ENCODE measurements at places on chromosomes 16 and 17.

- H3K36me3 ChIP-seq, result no peaks in the 10 kb centered on the region
- H3K4me1 ChIP-seq, result no peaks in the 10 kb centered on the region
- no peak overlapping the region for H3K27ac ChIP-seq
- DNase-seq, result no peak
- H3K4me3 ChIP-seq, result no peak overlapping the region
Measured at GRCh38 chr17:278676-279059, 73.9 kb downstream of the RPH3AL start.

DNA sequence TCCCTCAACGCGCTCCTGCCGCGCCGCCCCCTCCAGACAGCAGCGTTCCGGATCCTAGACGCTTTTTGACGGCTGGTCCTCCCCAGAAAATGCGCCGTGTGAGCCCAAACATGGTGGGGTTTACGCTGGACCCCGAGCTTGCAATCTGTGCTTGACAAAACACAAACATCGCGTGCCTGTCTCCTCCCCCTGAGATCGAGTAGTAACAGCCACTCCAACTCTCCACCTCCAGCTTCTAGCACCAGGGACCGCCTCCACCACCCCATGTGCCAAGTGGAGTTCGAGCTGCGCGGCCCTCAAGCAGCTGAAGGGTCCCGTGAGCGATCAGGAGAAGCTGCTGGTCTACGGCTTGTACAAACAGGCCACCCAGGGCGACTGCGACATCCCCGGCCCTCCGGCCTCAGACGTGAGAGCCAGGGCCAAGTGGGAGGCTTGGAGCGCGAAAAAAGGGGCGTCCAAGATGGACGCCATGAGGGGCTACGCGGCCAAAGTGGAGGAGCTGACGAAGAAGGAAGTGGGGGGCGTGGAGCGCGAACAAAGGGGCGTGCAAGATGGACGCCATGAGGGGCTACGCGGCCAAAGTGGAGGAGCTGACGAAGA is 656 bp upstream of the GEMIN4 start:
- peaks cover 10% of the 10 kb centered on the region for H3K4me1 ChIP-seq
- peak overlapping the region; percentile 57 for H3K27ac ChIP-seq
- no peaks in the 10 kb centered on the region for H3K27me3 ChIP-seq
- peak; percentile 49 for DNase-seq
- peaks cover 13% of the 10 kb centered on the region for H3K36me3 ChIP-seq

- no peaks in the 10 kb centered on the region for H3K27me3 ChIP-seq
- H3K36me3 ChIP-seq, result peaks cover 23% of the 10 kb centered on the region
- no peak for DNase-seq
- no peak overlapping the region for H3K4me3 ChIP-seq
- H3K4me1 ChIP-seq, result peaks cover 15% of the 10 kb centered on the region
- H3K27ac ChIP-seq, result no peak overlapping the region
Measured at GRCh38 chr17:60077226-60077625, 1.5 kb downstream of the HEATR6 start.

DNA sequence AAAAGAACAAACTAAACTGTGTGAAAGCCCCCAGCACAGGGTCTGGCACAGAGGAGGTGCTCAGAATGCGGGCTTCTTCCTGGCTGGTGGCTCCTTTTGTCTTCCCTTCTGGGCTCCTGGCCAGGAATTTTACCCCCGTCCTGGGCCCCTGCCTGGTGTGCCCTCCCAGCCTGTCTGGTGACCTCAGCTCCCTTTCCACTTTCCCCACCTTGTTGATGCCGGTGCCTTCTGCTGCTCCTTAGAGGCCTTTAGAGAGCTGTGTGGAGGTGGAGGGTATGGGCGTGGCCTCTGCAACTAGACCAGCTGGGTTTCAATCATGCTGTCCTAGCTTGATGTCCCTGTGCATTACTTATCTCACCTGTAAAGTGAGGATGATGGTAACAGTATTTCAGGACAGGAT is 16.8 kb downstream of the PIRT start:
- H3K36me3 ChIP-seq, result no peaks in the 10 kb centered on the region
- no peak overlapping the region for H3K4me3 ChIP-seq
- H3K4me1 ChIP-seq, result no peaks in the 10 kb centered on the region
- no peak overlapping the region for H3K27ac ChIP-seq
- H3K27me3 ChIP-seq, result no peaks in the 10 kb centered on the region

DNA sequence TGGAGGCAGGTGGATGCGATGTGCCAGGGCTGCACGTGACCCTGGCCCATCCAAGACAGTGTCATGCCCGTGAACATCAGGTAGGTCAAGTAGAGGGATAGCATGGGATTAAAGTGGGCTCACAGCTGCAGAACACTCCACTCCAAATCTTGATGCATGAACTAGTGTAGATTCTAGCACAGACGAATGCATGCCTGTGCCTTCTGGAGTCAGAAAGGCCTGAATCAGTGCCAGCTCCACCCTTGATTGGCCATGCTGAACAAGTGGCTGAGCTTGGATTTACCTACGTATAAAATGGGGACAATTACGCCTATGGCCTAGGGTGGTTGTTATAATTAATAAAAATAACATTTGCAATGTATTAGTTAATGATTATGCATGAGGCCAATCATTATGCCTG is 10.6 kb downstream of the IRX3 start:
- H3K27me3 ChIP-seq, result peaks cover 21% of the 10 kb centered on the region
- no peak for DNase-seq
- no peaks in the 10 kb centered on the region for H3K4me1 ChIP-seq
- no peak overlapping the region for H3K27ac ChIP-seq
- no peaks in the 10 kb centered on the region for H3K36me3 ChIP-seq

GRCh38 chr16:17470908-17471718 is at the start of gene XYLT1:
Gene XYLT1 (minus strand): TSS chr16:17470960. CDS start chr16:17470796, 164 bp downstream.
- H3K4me3 ChIP-seq, result peak within 1 kb of the TSS; percentile 70
- peak; percentile 94 for DNase-seq
- no peaks in the 10 kb centered on the region for H3K36me3 ChIP-seq
- H3K4me1 ChIP-seq, result peaks cover 13% of the 10 kb centered on the region
- H3K27ac ChIP-seq, result peak within 1 kb of the TSS; percentile 48
- no peaks in the 10 kb centered on the region for H3K27me3 ChIP-seq

GRCh38 chr16:24523569-24523968 is 15.8 kb upstream of the RBBP6 start:
- H3K4me1 ChIP-seq, result peaks cover 5% of the 10 kb centered on the region
- no peak overlapping the region for H3K4me3 ChIP-seq
- H3K27me3 ChIP-seq, result peaks cover 2% of the 10 kb centered on the region
- DNase-seq, result no peak
- no peaks in the 10 kb centered on the region for H3K36me3 ChIP-seq

GRCh38 chr16:53546988-53547391 is 44.0 kb upstream of the AKTIP start:
- H3K27ac ChIP-seq, result no peak overlapping the region
- H3K27me3 ChIP-seq, result peaks cover 41% of the 10 kb centered on the region
- no peaks in the 10 kb centered on the region for H3K4me1 ChIP-seq
- H3K36me3 ChIP-seq, result no peaks in the 10 kb centered on the region
- H3K4me3 ChIP-seq, result no peak overlapping the region

- peaks cover 5% of the 10 kb centered on the region for H3K4me1 ChIP-seq
- H3K27me3 ChIP-seq, result no peaks in the 10 kb centered on the region
- no peak overlapping the region for H3K27ac ChIP-seq
- no peak overlapping the region for H3K4me3 ChIP-seq
- H3K36me3 ChIP-seq, result peaks cover 59% of the 10 kb centered on the region
Measured at GRCh38 chr16:84884596-84885341, 65.0 kb downstream of the CRISPLD2 start.

GRCh38 chr16:58236231-58236690 is 38.4 kb upstream of the CSNK2A2 start:
- H3K4me1 ChIP-seq, result no peaks in the 10 kb centered on the region
- H3K36me3 ChIP-seq, result no peaks in the 10 kb centered on the region
- H3K4me3 ChIP-seq, result peak overlapping the region; percentile 50
- peak; percentile 51 for DNase-seq

DNA sequence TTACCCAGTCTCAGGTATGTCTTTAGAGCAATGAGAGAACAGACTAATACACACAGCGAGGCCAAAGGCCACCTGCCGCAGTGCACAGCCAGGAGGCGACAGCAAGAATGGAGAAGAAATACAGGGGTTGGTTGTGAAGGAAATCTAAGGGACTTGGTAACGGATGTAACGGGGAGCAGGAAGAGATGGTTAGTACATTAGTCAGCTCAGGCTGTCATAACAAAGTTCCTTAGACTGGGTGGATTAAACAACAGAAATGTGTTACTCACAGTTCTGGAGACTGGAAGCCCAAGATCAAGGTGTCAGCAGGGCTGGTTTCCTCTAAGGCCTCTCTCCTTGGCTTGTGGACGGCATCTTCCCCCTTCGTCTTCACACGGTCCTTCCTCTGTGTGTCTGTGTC is 47.1 kb downstream of the TVP23C start:
- H3K4me3 ChIP-seq, result no peak overlapping the region
- peaks cover 17% of the 10 kb centered on the region for H3K36me3 ChIP-seq
- H3K27me3 ChIP-seq, result no peaks in the 10 kb centered on the region
- peaks cover 15% of the 10 kb centered on the region for H3K4me1 ChIP-seq

- no peak for DNase-seq
- no peaks in the 10 kb centered on the region for H3K4me1 ChIP-seq
- H3K27ac ChIP-seq, result no peak overlapping the region
- peaks cover 41% of the 10 kb centered on the region for H3K27me3 ChIP-seq
- no peaks in the 10 kb centered on the region for H3K36me3 ChIP-seq
Measured at GRCh38 chr17:50815400-50815799, 20.0 kb upstream of the WFIKKN2 start.

- H3K27me3 ChIP-seq, result no peaks in the 10 kb centered on the region
- H3K36me3 ChIP-seq, result peaks cover 3% of the 10 kb centered on the region
- peak; percentile 97 for DNase-seq
- peaks cover 21% of the 10 kb centered on the region for H3K4me1 ChIP-seq
- no peak overlapping the region for H3K27ac ChIP-seq
Measured at GRCh38 chr16:24748242-24748641, 18.8 kb downstream of the TNRC6A start.

DNA sequence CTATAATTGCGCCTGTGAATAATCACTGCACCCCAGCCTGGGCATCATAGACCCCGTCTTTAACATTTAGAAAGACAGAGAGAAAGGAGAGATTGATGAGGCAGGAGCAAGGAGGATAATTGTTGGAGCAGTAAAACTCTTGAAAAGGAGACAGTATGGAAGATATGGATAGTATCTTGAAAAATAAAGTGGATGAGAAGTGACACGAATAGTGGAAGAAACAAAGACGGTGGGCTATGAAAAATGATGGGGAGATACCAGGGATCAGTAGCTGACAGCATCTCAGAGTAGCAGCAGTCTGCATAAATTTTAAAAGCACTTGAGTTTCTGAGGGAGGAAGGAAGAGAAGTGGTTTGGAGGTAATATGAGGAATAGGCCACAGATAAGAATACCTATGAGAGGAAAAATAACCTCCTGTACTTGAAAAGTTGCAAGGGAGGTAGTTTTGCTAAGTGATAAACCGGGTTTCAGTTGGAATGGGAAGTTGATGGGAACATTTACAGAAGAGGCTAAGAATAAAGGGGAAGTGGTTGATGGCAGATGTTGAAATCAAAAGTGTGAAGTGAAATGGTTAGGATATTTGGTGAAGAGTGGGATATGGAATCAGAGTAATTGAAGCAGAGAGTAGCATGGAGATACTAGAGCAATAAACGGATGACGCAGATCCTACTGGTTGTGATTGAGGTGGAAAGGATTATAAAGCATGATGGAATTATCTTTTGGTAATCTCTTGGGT is 1.8 kb upstream of the PPM1D start:
- no peaks in the 10 kb centered on the region for H3K36me3 ChIP-seq
- no peaks in the 10 kb centered on the region for H3K27me3 ChIP-seq
- DNase-seq, result no peak
- H3K27ac ChIP-seq, result no peak overlapping the region
- no peak overlapping the region for H3K4me3 ChIP-seq
- H3K4me1 ChIP-seq, result no peaks in the 10 kb centered on the region

DNA sequence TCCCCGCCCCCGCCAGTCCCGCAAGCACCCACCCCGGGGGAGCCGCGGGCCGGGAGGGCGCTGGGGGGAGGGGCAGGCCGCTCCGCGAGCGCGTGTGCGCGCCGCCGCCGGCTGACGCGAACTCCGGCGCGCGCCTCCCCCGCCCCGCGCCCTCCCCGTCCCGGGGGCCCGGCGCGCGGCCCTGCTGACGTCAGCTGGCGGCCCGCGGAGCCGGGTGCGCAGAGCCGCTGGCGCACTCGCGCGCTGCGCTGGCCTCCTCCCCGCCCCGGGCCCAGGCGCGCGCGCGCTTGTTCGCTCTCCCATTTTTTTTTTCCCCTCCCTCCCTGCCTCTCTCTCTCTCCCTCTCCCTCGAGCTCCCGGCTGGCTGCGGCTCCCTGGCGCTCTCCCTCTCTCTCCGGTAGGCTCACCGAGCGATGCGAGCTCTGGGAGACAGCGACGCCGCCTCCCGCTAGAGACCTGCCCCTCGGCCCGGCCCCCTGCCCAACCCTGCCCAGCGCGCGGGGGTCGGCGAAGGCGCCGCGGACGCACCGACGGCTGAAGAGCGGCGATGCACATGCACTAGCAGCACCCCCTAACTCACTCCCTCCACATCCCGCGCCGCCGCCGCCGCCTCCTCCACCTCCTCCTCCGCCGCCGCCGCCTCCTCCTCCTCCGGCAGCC is at the start of gene GNAO1:
TSS of gene GNAO1 (plus strand) at position 334 of the 660 bp plus-strand sequence. CDS start 747 bp downstream, outside the sequence.
- peak within 1 kb of the TSS; percentile 55 for H3K4me3 ChIP-seq
- no peak within 1 kb of the TSS for H3K27ac ChIP-seq
- peaks cover 55% of the 10 kb centered on the region for H3K27me3 ChIP-seq
- H3K36me3 ChIP-seq, result no peaks in the 10 kb centered on the region
- DNase-seq, result peak; percentile 51
- H3K4me1 ChIP-seq, result no peaks in the 10 kb centered on the region

GRCh38 chr17:73566905-73567782 is 77.1 kb downstream of the SDK2 start:
- no peaks in the 10 kb centered on the region for H3K36me3 ChIP-seq
- no peak overlapping the region for H3K27ac ChIP-seq
- DNase-seq, result no peak
- no peaks in the 10 kb centered on the region for H3K27me3 ChIP-seq
- H3K4me1 ChIP-seq, result no peaks in the 10 kb centered on the region

DNA sequence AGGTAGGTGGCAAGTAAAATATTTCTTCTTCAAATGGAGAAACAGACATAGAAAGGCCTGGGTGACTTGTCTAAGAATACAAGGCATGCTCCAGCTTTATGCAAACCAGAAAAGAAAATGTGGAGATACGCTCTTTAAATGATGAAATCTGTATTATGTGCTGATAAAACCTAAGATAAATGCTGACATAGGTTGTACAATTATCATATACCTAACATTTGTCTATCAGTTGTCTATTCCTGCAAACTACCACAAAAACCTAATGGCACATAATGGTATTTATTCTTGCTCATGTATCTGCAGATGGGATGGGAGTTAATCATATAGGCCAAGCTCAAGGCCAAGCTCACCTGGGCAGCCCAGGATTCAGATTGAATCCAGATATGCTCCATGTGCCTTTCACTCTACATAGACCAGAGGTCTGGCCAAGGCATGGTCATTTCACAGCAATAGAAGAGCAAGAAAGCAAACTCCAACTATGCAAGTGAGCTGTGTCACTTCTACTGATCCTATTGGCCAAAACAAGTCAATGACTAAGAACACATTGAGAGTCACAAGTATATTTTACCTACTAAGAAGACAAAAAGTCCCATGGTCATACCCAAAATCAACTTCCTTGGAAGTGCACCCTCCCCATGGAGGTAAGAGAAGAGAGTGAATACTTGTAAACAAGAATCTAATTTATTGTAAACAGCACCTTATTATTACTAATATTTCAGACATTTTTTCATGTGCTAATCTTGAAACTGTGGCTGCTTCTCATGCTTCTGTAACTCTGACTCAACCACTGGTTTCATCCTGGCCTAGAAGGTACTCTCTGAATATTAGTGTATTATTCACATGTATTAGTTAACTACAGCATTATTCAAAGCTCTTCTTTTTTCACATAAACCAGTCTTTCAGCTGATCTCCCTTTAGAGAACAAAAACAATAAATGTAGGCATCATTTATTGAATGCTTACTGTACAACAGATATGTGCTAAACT is 270.7 kb upstream of the SOX9 start:
- no peaks in the 10 kb centered on the region for H3K27me3 ChIP-seq
- no peak overlapping the region for H3K4me3 ChIP-seq
- H3K4me1 ChIP-seq, result no peaks in the 10 kb centered on the region
- no peak overlapping the region for H3K27ac ChIP-seq
- no peaks in the 10 kb centered on the region for H3K36me3 ChIP-seq
- no peak for DNase-seq

Measured in IMR-90 (cell line).